ENCODE measurements at places on chromosomes 11 and 22.
A peak's percentile ranks its signal among the peaks of the same experiment; 100 is the strongest.

DNA sequence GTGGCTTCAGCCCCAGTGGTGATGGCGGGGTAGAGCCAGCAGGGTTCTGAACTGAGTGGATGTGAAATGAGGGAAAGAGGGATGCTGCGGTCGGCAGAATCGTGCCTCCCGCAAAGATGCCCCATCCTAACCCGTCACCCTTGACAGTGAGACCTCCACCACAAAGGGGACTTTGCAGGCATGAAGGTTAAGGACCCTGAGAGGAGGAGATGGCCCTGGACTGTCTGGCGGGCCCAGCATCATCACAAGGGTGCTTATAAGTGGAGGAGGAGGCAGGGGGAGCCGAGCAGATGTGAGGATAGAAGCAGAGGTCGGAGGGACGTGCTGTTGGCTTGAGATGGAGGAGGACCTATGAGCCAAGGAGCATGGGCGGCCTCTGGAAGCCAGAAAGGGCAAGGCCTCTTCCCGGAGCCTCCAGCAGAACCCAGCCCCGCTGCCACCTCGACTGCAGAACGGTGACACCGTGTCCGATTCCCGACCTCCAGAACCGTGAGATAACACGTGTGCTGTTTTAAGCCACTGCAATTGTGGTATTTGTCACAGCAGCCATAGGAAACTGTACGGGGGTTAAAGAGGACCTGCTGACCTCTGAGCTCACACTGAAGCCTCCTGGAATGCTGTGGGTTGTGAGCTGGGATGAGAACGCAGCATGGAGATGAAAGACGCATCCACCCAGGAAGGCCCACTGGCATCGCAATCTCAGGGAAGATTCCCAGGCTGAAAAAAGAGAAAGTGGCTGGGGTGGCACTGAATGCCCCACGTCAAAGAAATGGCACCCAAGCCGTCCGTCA lies 10.9 kb downstream of the LINC01488 start:
- ATAC-seq, result no peak

DNA sequence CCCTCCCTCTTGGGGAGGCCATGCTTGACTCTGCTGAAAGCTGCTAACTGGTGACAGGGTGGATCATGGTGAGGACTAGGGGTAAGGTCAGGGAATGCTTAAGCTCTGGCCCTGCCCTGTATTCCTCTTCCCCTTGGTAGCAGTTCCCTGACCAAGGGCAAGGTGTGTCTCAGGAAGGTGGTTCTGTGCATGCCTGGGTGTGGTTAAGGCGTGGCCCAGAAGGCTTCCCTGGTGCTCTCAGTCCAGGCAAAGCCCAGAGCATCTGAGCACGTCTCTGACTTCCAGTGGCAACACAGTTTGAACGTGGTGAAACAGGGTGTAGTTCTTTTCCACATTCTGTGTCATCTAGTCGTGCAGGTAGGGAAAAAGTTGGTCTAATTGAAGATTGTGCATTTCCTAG lies 53.1 kb upstream of the HORMAD2 start:
- ATAC-seq, result no peak

DNA sequence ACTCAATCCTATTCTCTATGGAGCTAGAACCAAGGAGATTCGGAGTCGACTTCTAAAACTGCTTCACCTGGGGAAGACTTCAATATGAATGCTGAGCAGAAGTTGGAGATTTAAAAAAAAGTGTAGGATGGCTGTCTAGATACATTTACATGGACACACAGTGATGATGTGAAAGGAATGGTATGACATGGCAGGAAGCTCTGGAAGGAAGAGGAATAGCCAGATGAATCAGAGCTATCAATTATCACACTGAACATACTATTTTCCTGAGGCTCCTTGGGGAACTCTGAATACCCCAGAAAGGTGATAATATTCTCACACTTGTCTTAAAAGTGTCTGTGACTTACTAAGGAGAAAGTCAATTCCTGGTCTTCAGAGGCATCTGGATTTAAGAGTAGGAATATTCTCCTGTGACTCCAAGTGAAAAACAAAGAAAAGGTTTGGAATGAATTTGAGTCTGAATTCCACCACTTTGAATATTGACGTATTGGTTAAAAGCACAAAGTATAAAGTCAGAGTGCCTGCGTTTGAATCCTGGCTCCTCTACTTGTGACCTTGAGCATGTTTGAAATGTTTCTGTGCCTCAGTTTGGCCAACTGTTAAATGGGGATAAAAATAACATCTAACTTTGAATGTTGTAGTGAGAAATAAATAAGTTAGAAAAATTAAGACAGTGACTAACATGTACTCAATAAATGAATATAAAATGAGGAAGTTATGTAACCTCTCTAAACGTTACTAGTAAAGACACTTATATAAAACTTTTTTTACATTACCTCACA lies 1.3 kb downstream of the OR52D1 start:
- ATAC-seq, result no peak

GRCh38 chr11:60077981-60078380 lies 10.5 kb upstream of the MS4A2 start:
- no peak for ATAC-seq

GRCh38 chr11:102223859-102224258 lies 93.4 kb upstream of the BIRC3 start:
- peak; percentile 39 for ATAC-seq

GRCh38 chr11:128219731-128220120 lies 367.6 kb downstream of the ETS1 start:
- ATAC-seq, result no peak

DNA sequence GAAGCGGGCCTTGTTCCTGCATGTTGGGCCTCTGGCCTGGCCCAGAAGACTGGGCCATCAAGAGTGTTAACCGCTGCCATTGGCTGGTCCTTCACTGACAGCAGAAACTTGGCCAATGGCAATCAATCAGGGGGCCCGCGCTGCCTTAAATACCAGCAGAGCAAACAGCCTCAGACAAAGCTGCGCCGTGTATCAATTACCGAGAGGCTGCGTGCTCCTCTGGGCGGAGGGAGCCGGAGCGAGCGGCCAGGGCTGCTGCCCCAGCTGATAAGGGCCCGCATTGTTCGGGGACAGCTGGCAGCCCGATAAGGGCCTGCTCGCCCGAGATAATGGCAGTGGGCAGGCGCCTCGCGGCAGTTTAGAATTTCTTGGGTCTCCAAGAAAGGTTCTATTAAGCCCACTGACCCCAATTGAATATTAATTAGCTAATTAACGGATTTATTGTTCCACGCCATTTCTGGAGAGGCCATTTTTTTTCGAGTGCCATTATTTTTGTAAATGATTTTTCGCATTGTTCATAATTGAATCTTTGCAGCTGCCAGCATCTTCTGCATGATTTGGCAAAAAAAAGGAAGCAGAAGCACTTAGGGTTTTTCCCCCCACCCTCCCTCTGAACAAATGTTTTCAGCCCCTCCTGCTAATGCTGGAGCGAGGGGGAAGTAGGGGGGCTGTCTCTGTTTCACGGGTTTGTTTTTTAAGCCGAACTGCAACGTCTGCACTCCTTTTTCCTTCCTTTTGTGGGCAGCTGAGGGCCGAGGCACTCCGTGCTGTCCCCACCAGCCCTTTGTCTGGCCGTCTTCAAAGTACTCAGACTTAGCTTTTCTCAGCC lies 37.6 kb upstream of the RIC3 start:
- ATAC-seq, result peak; percentile 48

- no peak for ATAC-seq
These were observed 733.5 kb upstream of the CCDC90B start for GRCh38 chr11:84019571-84020194.

DNA sequence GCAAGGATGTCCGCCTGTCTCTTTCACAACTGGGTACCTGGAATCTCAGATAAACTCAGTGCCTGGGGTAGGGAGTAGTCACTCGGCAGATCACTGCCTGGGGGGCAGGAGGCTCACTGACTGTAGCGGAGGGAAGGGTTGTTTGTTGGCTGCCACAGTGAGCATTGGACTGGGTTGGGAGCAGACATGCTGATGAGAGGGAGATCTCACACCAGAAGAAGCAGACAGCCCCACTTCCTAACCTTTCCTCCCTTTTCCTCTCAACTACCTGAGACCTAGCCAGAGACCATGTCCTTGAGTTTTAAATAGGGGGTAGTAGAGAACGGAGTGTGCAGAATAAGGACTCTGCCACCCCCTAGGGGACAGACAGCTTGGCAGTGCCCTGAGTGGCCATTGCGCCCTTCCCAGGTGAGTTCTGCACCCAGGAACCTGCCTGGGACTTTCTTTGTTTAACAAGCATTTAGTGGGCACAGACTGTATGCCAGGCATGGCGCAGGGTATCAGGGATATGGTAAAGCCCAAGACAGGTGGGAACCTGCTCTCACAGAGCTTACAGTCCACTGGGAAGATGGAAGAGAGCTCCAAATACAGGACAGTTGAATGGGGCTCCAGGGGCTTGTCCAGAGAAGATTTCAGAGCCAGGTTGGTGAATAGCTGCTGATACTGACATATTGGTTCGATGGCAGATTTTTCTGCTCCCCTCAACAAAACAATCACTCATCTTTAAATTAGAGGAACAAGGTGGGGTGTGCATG lies 115.7 kb upstream of the NNMT start:
- ATAC-seq, result no peak

- ATAC-seq, result no peak
These were observed 699.1 kb downstream of the FAM181B start for GRCh38 chr11:82034527-82034926.

- no peak for ATAC-seq
These were observed 8.1 kb upstream of the DGKZ start for GRCh38 chr11:46338988-46339666.

GRCh38 chr11:113197446-113197845 lies 116.9 kb upstream of the TTC12 start:
- no peak for ATAC-seq

DNA sequence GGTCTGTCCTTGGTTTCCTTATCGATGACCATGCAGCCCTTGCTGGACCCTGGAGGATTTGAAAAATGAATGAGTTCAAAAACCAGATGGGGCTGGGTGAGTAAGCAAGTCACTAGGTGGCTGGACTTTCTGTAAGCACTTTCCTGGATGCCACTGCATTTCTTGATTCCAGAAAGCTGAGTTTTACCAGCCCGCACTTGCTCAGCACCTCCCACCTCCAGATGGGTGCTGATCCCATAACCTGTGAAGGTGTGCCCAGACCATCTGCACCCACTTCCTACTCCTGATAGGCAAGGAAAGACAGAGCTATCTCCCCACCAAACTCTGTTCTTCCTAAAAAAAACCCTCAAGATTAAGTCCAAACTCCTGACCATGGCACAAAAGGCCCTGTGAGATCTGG lies 21.1 kb downstream of the ASCC2 start:
- no peak for ATAC-seq

GRCh38 chr11:23680488-23681230 lies 816.2 kb upstream of the LUZP2 start:
- ATAC-seq, result no peak

- ATAC-seq, result no peak
These were observed 2.4 kb downstream of the HMBS start for GRCh38 chr11:119087123-119087522.

- ATAC-seq, result no peak
These were observed 1.1 kb upstream of the DDX6 start for GRCh38 chr11:118791961-118792569.

DNA sequence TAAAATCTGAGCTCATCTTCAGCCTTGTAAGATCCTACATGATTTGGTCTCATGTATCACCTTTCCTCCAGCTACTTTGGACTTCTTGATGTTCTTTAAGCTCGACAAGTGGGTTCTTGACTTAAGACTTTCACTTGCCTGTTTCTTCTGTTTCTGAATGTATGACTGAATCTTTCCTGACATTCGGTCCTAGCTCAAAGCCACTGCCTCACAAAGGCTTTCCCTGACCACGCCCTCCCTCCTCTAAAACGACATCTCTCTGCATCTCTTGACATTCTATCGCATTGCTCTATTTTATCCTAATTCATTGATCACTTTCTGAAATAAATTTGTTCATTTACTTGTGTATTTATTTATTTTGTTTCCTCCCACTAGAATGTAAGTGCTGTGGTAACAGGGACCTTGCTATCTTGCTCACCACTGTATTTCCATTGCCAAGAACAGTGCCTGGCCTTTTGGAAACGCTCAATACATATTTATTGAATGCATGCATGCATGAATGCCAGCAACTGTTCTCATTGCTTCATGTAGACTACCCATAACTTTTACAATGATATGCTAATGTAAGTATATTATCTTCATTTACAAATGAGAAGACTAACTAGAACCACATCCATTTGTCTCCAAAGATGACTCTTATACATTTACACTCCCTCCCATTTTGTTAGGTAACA lies 43.0 kb downstream of the LMO2 start:
- no peak for ATAC-seq

GRCh38 chr22:47569389-47570299 lies 807.2 kb downstream of the TBC1D22A start:
- no peak for ATAC-seq

GRCh38 chr11:115201111-115201792 lies 303.0 kb downstream of the CADM1 start:
- ATAC-seq, result no peak

DNA sequence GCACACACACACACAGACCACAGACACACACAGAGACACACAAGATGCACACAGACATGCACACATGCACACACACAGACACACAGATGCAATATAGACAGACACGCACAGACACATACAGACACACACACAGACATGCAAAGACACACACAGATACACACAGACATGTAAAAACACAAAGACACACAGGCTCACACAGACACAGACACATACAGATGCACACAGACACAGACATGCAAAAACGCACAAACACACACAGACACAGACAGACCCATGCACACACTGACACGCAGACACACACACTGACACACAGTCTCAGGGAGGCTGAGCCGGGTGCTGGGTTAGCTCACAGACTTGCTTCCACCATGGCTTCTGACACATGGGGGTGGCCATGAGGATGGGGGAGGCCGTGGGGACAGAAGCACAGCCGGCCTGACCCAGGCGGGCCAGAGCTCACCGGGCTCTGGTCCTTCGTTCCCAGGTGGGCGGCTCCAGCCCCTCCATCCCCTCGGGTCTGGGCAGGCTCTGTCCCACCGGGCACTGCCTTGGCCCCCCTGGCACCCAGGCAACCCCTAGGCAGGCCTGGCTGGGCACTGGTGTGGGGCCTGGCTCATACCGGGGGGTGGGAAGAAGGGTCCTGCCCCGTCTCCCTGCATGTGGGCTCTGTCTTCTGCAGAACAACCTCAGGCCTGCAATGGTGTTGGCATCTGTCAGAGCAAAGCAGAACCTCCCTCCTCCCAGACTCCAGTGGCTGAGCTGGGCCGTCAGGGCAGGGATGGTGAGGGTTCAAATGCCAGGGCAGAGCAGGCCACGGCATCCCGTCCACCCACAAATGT lies 1489.5 kb downstream of the BRD1 start:
- no peak for ATAC-seq

- ATAC-seq, result peak; percentile 70
These were observed at the start of gene CPT1A for GRCh38 chr11:68841718-68842426. Gene CPT1A (minus strand): TSS chr11:68841916. CDS start chr11:68815474, 26,442 bp downstream.
